Activated CD4-positive, alpha-beta T cell treated with anti-CD3 and anti-CD28 coated beads for 36 hours (primary cell): ENCODE measurements at places on chromosomes 16 and 17. TPM values are rescaled to one million over a fixed set of nuclear protein-coding genes. Genes with fewer than 3 reads are reported as not detected.

Gene SMTNL2
- not detected for total RNA-seq

Gene TRPV2
- total RNA-seq: 35.6 TPM

Gene CD7
- total RNA-seq: 614 TPM

Gene KRTAP4-4
- total RNA-seq: not detected
